ENCODE measurements at places on chromosomes 3 and 15. TPM values are rescaled to one million over a fixed set of nuclear protein-coding genes. Genes with fewer than 3 reads are reported as not detected.

- no peak for DNase-seq
Measured at GRCh38 chr3:196149375-196149774, 61.8 kb downstream of the ZDHHC19 start.

- DNase-seq, result no peak
Measured at GRCh38 chr3:6567241-6567640, 293.7 kb upstream of the GRM7 start.

GRCh38 chr3:134552784-134553183 lies 66.9 kb downstream of the CEP63 start:
- no peak for DNase-seq

The SLC22A14 gene
- total RNA-seq, result under 0.01 TPM

GRCh38 chr3:127003601-127004280 lies 20.8 kb downstream of the PLXNA1 start:
- no peak for DNase-seq

The ENTPD3 gene
- total RNA-seq, result not detected

DNA sequence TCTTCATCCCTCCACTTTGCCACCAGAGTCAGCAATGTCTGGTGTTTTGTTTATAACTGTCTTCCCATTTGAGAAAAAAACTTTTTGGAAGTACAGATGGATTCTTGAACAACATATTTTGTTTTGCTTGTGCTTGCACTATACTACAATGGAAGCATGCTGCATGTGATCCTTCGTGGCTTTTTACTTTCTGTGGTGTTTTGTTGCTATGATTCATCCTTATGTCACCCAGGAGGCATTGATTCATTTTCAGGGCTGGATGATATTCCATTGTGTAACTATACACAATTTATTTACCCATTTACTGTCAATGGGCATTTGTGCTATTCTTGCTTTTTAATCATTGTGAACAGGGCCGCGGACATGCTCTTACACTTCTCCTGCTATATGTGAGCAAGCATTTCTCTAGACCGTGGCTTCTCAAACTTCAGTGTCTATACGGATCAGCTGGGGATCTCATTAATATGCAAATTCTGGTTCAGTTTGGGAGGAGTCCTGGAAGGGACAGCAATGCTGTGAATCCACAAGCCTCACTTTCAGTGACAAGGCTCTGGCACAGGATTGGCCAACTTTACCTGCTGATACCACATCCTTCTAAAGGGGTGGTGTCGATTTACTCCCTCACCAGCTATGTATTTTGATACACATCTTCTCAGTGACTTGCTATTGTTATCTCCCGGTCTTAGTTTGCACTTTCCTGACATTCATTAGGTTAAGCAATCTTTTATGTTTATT lies 65.9 kb downstream of the POLR2M start:
- no peak for DNase-seq

The CAPN3 gene
- 0.13 TPM for total RNA-seq

Measured in dermis microvascular lymphatic vessel endothelial cell (primary cell).